IPS DF 19.7 (cell line): ENCODE measurements at places on chromosomes 4 and X.

DNA sequence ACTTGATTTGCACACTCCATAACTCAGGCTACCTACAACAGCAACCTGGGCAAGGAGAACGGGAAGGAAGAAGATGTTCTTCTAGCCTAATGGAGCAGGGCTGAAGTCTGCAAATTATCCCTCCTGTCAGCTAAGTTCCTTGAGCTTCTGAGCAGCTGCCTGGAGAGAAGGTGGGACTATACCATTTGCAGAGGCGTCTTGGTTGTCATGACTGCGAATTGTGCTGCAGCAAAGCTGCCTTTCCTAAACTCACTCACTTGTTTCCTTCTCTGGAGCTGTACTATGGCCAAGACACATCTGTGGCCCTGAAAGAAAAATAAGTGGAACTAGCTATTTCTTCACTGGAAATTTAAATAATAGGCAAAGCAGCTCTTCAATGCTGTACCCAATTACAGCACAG is 682.4 kb upstream of the GRIA3 start:
- no peak for DNase-seq

DNA sequence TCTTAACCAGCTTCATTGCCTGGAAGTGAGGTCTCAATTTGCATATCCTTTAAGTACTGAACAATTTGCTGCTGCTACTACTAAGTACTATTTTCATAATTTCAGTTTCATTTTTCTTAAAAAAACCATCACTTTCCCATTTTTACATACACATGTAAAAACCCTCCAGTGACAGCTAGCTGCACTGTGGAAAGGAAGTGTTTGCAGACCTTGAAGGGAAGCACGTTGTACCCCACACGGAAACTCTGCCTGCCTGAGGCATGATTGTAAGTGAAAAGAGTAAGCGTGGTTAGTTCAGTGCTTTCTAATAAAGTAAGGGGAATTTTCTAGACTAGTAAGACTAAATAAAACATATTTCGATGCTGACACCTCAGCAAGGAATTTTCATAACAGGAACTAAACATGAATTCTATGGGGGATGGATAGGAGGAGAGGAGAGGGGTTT is 103.6 kb downstream of the RAPGEF2 start:
- no peak for DNase-seq

DNA sequence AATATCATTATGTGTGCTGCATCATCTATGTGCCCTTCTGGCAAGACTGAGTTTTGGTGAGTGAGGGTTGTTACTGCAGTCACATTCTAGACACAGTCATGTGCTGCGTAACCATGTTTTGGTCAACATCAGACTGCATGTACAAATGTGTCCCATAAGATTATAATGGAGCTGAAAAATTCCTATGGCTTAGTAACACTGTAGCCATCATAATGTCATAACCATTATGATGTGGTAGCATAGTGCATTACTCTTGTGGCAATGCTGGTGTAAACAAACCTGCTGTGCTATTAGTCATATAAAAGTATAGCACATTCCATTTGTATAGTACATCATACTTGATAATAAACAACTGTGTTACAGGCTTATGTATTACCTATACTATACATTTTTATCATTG is 198.1 kb upstream of the NUDT6 start:
- no peak for DNase-seq

- DNase-seq = no peak
Observed at GRCh38 chr4:182960746-182961145, 43.6 kb upstream of the DCTD start.

DNA sequence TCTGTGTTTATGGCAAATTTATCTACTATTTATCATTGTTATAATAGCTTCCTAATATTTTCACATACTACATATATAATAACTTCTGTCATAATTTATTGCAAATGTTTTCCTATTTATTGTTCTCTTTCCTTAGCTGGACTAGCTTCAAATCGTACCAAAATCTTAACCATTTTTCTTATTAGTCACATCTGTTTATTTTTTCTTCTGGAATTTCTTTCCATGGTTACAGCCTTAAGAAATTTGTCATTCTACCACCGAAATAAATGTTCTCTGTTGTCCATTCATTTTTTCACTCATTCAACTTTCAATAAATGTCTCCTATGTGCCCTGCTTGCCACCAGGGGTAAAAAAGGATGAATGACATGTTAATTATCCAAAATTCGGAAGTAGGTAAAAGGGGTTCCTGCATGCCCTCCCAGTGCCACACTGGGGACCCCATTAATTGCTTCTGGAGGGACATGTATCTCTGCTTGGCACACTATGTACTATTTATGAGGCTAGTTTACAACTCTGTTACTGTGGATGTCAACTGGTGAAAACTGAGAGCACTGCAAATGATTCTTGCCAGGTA is 182.1 kb downstream of the SH3KBP1 start:
- no peak for DNase-seq

DNA sequence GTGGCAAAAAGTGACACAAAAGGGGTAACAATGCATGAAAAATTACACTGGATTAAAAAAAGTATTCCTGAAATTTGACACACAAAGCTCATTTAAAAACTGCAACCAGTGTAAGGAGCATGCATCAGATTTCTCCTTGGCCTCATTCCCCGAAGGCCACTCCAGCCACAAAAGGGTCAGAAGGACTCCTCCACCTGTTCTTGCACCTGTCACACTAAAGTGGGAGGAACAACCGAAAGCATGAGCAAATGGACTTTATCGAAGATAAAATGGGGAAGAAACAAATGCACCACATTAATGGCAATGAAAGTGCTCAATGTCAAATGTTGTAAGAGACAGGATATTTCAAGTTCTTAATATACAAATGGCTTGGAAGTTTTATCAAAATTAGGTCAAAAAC is 88.2 kb downstream of the ADGRA3 start:
- DNase-seq = no peak
